NCI-H446 treated with DMSO at 0.1 percent for 48 hours (cell line): ENCODE measurements at places on chromosomes 11 and 22.

DNA sequence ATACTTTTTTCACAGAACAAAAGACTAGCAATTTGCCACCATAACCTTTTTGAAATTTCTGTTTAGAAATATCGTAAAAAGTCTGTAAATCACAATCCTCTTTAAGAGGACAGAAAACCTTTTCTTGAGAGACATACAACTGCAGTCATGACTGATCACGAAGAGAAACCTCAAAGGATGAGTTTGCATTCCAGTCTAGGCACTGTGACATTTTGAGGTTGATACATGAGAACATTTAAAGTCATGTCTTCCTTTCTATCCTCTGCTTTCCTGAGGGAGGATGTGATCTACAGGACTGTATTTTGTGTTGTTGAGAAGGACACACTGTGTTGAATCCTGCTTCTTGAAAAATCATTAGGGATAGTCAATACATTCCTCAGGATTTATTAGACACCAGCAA lies 476.7 kb upstream of the CCDC179 start:
- DNase-seq, result no peak

- DNase-seq, result no peak
Observed at GRCh38 chr11:124740277-124740882, 638 bp downstream of the NRGN start.

- DNase-seq, result peak; percentile 53
Observed at GRCh38 chr11:77073328-77074001, 6.7 kb downstream of the CAPN5 start.

- DNase-seq, result no peak
Observed at GRCh38 chr11:125916683-125917347, 12.5 kb downstream of the DDX25 start.

DNA sequence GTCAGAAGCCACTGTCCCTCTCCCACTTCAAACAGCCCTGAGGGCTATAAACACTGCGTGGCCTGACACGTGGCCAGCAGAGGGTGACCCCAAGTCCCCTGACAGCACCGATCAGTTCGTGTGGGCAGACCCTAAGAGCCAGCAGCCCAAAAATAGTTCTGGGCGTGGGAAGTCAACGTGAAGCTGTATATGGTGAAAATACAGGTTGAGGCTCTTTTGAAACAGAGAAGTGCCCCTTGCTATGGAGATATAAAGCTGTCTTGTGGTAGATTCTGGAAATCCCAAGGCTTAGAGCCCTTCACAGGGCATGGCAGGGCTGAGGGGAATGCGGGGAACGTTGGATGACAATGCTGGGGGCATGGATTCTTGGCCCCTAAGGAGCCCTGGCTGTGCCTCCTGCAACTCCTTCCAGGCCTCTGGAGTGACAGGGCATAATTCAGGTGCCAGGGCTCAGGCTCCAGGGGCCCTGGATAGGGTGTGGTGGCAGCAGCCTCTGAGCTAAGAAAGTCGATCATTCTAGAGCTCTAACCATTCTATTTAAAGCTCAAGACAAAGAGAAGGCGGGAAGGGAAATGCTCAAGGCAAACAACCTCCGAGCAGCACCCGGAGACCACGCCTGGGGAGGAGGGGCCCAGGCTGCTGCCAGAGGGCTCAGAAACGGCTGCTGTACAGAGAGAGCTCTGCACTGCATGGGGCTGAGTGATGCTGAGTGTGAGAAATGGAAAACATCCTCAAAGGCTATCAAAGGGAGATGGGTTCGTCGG lies 60.4 kb upstream of the CD5 start:
- DNase-seq, result no peak

DNA sequence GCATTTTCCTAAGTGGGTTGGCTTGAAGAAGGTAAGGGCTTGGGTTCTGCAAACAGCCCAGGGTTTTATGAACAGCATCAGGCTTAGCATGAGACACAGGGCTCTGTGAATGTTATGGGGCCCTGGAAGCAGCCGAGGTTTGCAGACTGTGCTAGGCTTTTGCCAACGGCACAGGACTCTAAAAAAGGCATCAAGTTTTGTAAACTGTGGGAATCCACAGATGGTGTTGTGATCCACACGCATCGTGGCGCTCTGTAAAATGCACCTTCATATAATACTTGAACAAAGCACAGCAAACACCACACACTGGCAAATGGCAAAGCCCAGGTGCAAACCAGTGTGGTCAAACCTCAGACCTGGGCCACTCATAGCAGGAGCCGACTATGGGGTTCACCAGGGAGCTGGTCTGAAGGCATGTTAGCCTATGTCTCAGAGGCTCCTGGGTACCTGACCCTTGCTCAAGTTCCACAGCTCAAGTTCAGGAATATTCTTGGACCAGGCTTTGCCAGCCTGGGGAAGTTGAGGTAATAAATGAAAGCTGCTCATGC lies 2.4 kb upstream of the SLCO2B1 start:
- no peak for DNase-seq

- no peak for DNase-seq
Observed at GRCh38 chr11:73365352-73366264, 10.6 kb upstream of the RELT start.

- DNase-seq, result no peak
Observed at GRCh38 chr11:66076561-66076960, 6.5 kb downstream of the PACS1 start.

- DNase-seq, result no peak
Observed at GRCh38 chr11:11217929-11218628, 135.0 kb downstream of the CSNK2A3 start.
